ENCODE measurements at places on chromosomes 1 and 21.

DNA sequence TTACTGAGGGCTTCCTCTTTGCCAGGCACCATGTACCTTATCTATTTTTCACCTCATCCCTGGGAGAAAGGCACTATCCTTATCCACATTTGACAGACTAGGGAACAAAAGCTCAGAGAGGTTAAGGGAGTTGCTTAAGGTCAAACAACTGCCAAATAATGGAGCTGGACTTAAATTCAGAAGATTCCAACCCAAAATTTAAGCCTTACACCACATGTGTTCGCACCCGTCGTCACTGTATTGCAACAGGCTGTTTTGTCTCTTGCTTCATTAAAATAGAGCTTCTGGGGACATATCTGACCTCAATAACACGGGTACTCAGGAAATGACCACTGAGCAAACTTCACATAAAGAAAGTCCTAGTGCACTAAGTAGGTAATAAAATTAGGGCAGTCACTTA is 62.0 kb downstream of the TRABD2B start:
- no peak for DNase-seq

GRCh38 chr1:89358287-89358893 is 5.5 kb upstream of the GBP6 start:
- DNase-seq: peak; percentile 66

DNA sequence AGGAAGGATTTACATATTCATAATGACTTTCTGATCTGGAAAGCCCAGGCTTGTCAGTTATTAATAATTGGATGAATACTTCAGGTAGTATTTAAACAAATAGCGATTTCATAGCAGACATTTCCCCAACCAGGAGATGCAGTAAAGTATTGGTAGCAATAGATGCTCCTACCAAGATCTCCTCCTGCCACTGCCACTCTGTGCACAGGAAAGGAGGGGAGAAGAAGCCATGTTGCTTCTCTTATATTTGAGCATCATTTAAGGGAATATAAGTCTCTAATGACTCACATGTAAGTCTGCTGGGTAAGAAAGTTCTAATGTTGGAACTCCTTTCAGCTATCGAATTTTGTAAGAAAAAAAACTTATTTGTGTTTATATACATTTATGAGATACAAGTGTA is 420 bp upstream of the IFI16 start:
- DNase-seq: no peak

- no peak for DNase-seq
Observed at GRCh38 chr1:44035726-44036408, 4.6 kb upstream of the SLC6A9 start.

GRCh38 chr1:59005491-59006288 is 221.8 kb upstream of the JUN start:
- no peak for DNase-seq

- peak; percentile 34 for DNase-seq
Observed at GRCh38 chr1:53559391-53559815, 100.2 kb downstream of the DMRTB1 start.

DNA sequence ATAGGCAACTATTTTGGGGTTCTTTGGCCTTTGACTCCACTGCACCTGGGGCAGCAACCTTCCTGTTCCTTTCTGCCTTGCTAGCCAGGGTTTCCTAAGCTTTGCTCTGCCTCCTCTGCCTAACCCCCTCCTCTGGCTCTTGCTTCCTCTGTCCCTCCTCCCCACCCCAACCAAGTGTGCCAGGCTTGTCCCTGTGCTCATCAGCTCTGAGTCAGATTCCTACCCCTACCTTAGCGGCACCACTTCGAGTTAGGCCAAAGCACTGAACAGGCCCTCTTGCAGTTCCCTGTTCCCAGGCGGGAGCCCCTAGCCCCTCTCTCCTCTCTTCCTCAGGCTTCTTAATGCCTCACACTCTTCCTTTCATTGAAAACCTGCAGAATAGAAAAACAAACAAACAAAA is 74.8 kb upstream of the HAO2 start:
- no peak for DNase-seq

DNA sequence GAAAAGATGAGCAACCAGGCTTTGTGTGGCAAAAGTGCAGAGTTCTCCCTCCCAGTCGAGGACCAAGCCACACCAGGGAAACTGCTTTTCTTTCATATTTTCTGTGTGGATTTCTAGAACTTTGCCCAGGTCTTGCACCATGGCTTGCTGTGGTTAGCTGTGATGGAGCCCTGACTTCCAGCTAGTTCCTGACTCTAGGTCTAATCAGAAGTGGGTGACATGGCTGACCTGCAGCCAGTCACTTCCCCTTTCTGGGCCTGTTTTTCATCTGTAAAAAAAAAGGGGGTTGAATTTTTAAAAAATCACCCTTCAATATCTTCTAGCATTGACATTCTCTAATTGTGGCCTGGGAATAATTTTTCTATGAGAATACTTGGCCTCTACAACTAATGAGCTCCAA is 491.2 kb upstream of the USP24 start:
- no peak for DNase-seq

GRCh38 chr21:14414932-14415508 is 32.1 kb upstream of the HSPA13 start:
- DNase-seq: no peak

DNA sequence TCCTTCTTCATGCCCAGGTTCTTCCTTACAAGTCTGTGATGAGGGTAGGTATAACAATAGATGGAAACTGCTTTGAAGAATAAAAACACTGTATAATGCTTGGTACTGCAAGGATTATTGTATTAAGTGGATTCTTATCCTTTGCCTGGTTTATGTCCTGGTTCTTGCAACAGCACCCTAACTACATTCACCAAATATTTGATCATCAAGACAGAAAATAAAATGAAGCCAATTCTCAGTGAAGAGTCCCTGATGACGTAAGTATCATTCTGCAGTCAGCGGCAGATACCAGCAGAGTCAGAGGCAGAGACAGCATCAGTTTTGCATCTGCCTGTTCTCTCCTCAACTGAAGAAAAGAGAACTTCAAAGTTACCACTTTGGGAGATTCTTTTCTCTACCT is 19.7 kb downstream of the ARHGEF11 start:
- DNase-seq: no peak

DNA sequence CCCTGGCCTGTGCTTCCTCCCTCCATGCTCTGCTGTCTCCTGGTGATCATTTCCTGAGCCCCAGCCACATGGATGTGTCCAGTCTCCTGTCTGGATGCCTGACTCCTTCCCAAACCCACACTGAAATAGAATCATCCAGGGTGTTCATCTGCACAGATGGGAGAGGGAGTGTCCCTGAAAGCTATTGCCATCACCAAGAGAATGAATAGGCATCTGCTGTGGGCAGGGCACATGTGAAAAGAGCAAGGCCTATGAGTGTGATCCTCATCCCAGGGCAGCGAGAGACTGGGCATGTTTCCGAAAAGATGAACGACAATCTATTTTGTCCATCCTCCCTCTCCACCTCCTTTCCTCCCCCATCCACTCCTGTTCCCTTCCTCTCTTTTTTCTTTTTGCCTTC is 5.0 kb downstream of the IGSF21 start:
- DNase-seq: no peak
